NCI-H2171 treated with DMSO at 0.1 percent for 48 hours (cell line): ENCODE measurements at places on chromosomes 4 and X.

DNA sequence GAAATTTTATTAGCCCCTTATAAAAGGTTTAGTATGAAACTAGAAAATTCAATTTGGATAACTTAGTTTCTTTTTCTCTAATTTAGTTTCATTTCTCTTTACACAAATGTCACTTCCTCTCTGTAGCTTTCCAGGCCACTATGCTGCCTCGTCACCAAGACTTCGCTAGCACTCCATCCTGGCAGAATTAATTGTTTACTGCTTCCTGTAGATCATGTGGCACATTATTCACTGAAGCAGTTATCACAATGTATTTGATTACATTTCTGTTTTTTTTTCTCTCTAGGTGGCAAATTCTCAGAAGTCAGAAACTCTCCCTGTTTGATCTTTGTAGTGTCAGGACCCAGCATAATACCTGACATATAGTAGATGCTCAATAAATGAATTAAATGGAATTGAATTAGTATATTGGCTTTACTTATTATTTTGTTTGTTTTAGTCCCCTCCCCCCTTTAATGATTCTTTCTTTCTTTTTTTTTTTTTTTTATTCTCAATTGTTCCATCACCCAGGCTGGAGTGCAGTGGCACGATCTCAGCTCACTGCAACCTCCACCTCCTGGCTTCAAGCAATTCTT lies 9.3 kb upstream of the SAT1 start:
- peak; percentile 29 for DNase-seq

- no peak for DNase-seq
These were observed 7.9 kb downstream of the FRMD7 start for GRCh38 chrX:132119821-132120515.

- DNase-seq, result no peak
These were observed 232.3 kb downstream of the FRMPD4 start for GRCh38 chrX:12370497-12370986.

- no peak for DNase-seq
These were observed 43.1 kb upstream of the PPARGC1A start for GRCh38 chr4:23932901-23933308.

GRCh38 chr4:16524911-16525554 lies 298.8 kb upstream of the TAPT1 start:
- DNase-seq, result no peak

GRCh38 chr4:63459329-63459728 lies 949.9 kb downstream of the TECRL start:
- no peak for DNase-seq

- no peak for DNase-seq
These were observed 43.0 kb upstream of the TAPT1 start for GRCh38 chr4:16269240-16269639.

DNA sequence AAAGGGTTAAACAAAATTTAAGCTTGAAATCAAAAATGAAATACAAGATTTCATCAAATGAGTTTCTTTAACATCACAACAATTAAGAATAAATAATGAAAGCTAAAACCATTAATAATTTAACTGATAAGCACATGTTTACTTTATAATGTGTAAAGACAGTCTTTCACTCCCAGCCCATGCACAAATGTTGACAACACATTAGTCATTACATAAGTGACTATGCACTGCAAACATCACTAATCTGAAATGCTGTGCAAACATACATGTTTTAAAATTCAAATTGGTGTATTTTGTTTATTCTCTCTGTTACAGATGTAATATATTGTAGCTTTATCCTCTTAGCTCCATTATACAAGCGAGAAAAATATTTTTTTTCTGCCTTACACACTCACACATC lies 220.6 kb upstream of the CPXCR1 start:
- no peak for DNase-seq

GRCh38 chrX:40081679-40082068 lies 16.1 kb downstream of the BCOR start:
- DNase-seq, result no peak

- no peak for DNase-seq
These were observed 115.8 kb upstream of the INPP4B start for GRCh38 chr4:142961866-142962265.

DNA sequence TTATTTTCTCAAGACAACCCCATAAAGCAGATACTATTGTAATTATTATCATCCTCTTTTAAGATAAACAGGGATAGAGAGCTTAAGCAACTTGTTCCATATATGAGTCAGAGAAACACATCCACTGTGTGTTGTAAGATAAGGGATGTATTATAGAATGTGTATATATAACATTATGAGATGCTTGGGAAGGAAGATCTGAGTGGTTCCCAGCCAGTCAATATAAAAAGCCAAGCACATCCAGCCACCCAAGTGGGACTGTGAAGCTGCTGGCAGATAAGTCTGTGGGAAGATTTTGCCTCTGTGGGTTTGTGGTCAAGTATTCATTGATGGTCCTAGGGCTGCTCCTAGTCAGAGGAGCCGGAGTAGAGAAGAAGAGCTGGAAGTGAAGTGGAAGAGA lies 16.5 kb upstream of the BMPR1B start:
- no peak for DNase-seq

- no peak for DNase-seq
These were observed 154.3 kb upstream of the EDNRA start for GRCh38 chr4:147326591-147326990.

DNA sequence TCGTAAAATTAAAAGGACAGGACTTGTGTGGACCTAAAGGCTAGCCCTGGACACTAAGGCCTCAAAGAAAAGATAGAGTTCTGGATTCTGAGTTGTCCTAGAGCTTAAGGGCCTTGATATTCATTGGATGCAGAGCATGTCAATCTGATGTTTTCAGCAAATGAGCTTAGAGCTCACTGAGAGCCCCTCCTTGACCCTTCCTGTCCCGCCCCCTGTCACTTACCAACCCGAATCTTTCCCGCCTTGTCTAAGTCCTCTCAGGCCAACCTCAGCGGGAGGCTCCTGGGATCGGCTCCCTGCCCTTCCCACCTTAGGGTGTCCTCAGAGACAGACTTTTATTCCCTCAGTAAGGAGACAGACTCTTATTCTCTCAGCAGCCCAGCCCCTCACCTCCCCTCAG lies at the start of gene CT47C1:
CT47C1 (plus strand) TSS at position 250 of the 400 bp plus-strand sequence. CDS start 233 bp downstream, outside the sequence.
- no peak for DNase-seq

- DNase-seq, result no peak
These were observed 238.4 kb upstream of the PSAPL1 start for GRCh38 chr4:7673121-7673520.

- no peak for DNase-seq
These were observed 590 bp upstream of the NAF1 start for GRCh38 chr4:163167333-163167626.

DNA sequence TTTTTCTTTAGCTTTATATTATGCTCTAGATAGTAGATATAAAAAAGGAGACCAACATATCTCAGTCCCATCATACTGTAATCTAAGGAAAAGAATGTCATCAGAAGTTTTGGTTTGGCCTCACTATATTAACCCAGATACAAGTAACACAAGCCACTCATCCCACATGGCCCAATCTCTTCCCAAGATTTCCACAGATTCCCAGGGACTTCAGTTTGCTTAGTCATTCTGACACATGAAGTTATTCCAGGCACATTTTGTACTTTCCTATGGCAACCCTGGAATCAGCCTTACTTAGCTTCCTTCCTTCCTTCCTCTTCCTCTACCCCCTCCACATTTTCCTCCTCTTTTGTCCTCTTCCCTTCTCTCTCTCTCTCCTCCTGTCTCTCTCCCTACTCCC lies 21.7 kb upstream of the DCLK2 start:
- no peak for DNase-seq

DNA sequence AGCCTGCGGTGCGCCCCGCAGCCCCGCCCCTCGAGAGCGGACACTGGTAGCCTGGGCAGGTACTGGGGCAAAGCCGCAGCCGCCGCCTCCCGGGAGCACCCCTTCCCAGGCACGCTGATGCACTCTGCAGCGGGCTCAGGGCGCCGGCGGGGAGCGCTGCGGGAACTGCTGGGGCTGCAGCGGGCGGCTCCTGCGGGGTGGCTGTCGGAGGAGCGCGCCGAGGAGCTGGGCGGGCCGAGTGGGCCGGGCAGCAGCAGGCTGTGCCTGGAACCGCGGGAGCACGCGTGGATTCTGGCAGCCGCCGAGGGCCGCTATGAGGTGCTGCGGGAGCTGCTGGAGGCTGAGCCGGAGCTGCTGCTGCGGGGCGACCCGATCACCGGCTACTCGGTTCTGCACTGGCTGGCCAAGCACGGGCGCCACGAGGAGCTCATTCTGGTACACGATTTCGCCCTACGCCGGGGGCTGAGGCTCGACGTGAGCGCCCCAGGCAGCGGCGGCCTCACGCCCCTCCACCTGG lies 401 bp downstream of the SOWAHD start:
- peak; percentile 12 for DNase-seq

DNA sequence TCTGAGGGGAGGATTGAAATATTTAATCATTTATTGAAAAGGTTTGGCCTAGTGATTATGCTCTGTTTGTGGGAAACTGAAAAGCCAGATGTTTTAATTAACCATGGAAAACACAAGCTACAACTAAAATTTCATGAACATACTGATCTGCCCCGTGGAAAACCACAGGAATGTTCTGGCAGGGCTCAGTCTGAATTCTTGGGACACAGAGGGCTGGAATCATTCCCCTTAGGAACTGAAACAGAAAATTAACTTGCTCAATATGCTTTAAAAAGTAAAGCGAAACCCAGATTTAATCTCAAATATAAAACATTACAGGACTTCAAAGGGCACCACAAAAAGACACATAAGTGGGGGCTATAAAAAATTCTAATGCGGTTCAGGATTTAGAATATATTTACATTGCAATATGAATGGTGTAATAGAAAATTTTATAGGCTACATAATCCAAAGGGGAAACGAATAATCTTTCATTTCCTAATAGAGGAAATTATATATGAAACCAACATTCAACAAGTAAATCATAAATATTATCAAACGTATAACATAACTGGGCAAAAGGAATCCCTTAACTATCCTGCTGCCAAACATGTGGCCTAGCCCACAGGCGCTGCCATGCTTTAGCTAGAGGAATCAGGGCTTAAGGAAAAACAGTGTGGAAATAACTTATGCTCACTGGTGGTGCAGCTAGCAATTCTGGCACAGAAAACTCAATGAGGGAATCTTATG lies 70.9 kb downstream of the APBB2 start:
- no peak for DNase-seq

- DNase-seq, result no peak
These were observed 8.1 kb downstream of the MBNL3 start for GRCh38 chrX:132480581-132481203.
